ENCODE measurements at places on chromosomes 4 and X. TPM values are rescaled to one million over a fixed set of nuclear protein-coding genes. Genes with fewer than 3 reads are reported as not detected.

GAGE12H gene
- not detected for polyA plus RNA-seq

PRSS12 gene
- polyA plus RNA-seq, result 137 TPM

FGB gene
- polyA plus RNA-seq, result not detected

IKBKG gene
- 36.4 TPM for polyA plus RNA-seq

BANK1 gene
- polyA plus RNA-seq, result 0.05 TPM

CENPVL1 gene
- 0.03 TPM for polyA plus RNA-seq

RGN gene
- polyA plus RNA-seq, result 0.05 TPM

ATP8A1 gene
- polyA plus RNA-seq, result 0.38 TPM

HMX1 gene
- polyA plus RNA-seq, result 0.20 TPM

TLR10 gene
- polyA plus RNA-seq, result not detected

DNA sequence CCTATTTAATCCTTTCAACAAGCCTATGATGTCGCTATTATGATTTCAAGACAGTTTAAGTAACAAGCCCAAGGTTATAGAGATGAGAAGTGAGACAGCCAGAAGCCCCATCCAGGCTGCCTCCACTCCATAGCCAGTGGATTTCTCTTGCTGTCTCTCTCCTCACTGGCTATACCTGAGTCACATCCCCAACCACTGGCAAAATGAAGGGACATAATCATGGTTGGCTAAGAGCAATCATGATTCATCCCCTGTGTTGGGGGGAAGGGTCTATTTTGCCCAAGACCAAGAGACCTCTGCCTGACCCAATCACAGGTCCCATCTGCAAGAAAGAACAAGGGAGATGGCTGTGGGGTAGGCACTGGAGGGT lies 334.9 kb upstream of the GATB start:
- no peaks in the 10 kb centered on the region for H3K27me3 ChIP-seq
- no peak overlapping the region for H3K4me3 ChIP-seq
- no peaks in the 10 kb centered on the region for H3K36me3 ChIP-seq
- no peak for DNase-seq

- H3K27ac ChIP-seq, result peak overlapping the region; percentile 35
- no peak overlapping the region for H3K4me3 ChIP-seq
- H3K36me3 ChIP-seq, result no peaks in the 10 kb centered on the region
- H3K27me3 ChIP-seq, result no peaks in the 10 kb centered on the region
Measured at GRCh38 chrX:135327299-135327698, 18.0 kb downstream of the ETDC start.

GRCh38 chr4:151043803-151044515 lies 28.9 kb upstream of the LRBA start:
- no peak overlapping the region for H3K4me3 ChIP-seq
- no peak for DNase-seq
- no peaks in the 10 kb centered on the region for H3K27me3 ChIP-seq
- no peak overlapping the region for H3K27ac ChIP-seq
- no peaks in the 10 kb centered on the region for H3K36me3 ChIP-seq

- no peaks in the 10 kb centered on the region for H3K27me3 ChIP-seq
- no peaks in the 10 kb centered on the region for H3K4me1 ChIP-seq
- no peak overlapping the region for H3K4me3 ChIP-seq
- DNase-seq, result no peak
- no peaks in the 10 kb centered on the region for H3K36me3 ChIP-seq
- H3K27ac ChIP-seq, result no peak overlapping the region
Measured at GRCh38 chr4:88995874-88996273, 61.1 kb downstream of the FAM13A start.

GRCh38 chr4:65592089-65592488 lies 78.2 kb downstream of the EPHA5 start:
- no peak overlapping the region for H3K4me3 ChIP-seq
- H3K36me3 ChIP-seq, result no peaks in the 10 kb centered on the region
- 0 out of 2 replicates have a peak, but pooled peaks cover 6% of the 10 kb centered on the region for H3K27me3 ChIP-seq
- H3K4me1 ChIP-seq, result no peaks in the 10 kb centered on the region

DNA sequence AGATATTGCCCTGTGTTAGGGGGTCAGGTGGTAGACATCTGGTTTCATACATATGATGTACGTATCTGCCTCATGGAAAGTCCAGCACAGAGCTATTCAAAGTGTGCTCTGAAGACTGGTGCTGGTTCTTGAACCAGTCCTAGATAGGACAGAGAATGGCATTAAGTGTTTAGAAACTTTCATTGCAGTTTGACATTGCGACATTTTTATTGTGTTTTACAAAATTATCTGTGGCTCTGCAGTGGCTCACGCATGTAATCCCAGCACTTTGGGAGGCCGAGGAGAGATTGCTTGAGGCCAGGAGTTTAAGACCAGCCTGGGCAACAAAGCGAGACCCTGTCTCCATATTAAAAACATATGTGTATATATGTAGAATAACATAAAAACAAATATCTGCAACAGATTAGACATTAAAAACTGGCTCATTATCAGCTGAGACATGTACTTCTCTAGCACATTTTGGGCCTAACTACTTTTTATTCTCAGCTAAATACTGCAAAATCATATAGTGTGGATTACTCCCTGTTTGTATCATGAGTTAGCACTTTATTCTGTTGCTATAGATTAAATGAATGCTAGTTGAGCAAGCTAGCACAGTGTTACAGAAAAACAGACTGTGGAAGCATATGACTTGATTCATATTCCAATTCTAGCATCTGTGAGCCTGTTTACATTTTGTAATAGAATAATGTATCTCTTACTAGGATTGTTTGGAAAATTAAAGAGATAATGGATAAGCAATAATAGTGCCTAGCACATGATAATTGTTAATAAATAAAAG lies 57.1 kb downstream of the USP9X start:
- peaks cover 76% of the 10 kb centered on the region for H3K36me3 ChIP-seq
- H3K27ac ChIP-seq, result no peak overlapping the region
- no peaks in the 10 kb centered on the region for H3K27me3 ChIP-seq
- DNase-seq, result no peak
- no peak overlapping the region for H3K4me3 ChIP-seq

GRCh38 chr4:127985989-127986388 lies 20.8 kb downstream of the ABHD18 start:
- H3K4me1 ChIP-seq, result no peaks in the 10 kb centered on the region
- H3K27ac ChIP-seq, result no peak overlapping the region
- H3K4me3 ChIP-seq, result no peak overlapping the region
- no peak for DNase-seq
- H3K36me3 ChIP-seq, result peaks cover 32% of the 10 kb centered on the region

DNA sequence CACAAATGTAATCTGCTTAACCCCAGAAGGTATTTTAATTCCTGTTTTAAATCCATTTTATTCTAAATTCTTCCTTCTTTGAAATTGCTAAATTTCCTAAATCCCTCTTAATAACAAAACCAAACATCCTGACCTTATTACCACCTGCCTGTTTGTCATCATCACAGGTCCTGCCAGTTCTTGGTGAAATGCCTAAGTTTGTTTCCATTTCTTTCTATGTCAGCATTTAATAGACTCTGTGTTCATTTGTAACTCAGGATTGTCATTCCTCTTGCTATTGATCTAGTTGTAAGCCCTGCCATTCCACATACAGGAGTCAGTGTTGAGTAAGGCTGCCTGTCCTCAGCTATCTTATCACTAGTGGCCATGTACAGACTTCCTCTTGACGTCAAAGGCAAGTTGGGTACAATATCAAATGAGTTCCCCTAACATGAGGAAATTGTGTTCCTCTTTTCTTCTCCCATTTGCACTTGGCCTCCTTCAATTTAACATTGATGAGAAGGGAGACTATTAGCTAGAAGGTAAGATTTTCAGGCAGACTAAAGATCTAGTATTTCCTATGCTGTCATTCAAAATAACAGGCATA lies 440.1 kb downstream of the AFF2 start:
- no peaks in the 10 kb centered on the region for H3K27me3 ChIP-seq
- H3K27ac ChIP-seq, result no peak overlapping the region
- no peaks in the 10 kb centered on the region for H3K4me1 ChIP-seq

GRCh38 chr4:112889619-112890527 lies 159.6 kb upstream of the ANK2 start:
- H3K36me3 ChIP-seq, result no peaks in the 10 kb centered on the region
- peak overlapping the region; percentile 71 for H3K27ac ChIP-seq
- DNase-seq, result no peak
- peaks cover 13% of the 10 kb centered on the region for H3K4me1 ChIP-seq
- H3K27me3 ChIP-seq, result no peaks in the 10 kb centered on the region

DNA sequence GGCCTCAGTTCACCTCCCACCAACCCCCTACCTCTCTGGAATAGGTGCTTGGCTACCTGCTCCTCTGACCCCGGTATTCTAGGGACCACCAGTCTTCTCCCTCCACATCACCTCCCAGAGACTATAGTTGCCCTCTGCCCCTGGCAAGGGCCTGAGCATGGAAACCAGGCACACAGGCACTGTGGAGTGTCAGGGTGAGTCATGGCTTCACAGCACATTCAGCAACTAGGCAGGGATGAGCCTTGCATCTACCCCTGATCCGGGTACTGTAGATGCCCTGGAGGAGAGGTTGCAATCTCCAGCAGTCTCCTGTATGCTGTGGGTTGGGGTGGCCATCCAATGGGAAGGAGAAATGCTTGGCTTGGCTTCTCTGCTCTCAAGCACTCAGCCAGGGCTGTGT lies 472.7 kb downstream of the IDS start:
- no peaks in the 10 kb centered on the region for H3K36me3 ChIP-seq
- H3K4me1 ChIP-seq, result no peaks in the 10 kb centered on the region
- no peaks in the 10 kb centered on the region for H3K27me3 ChIP-seq
- H3K27ac ChIP-seq, result no peak overlapping the region
- DNase-seq, result no peak

DNA sequence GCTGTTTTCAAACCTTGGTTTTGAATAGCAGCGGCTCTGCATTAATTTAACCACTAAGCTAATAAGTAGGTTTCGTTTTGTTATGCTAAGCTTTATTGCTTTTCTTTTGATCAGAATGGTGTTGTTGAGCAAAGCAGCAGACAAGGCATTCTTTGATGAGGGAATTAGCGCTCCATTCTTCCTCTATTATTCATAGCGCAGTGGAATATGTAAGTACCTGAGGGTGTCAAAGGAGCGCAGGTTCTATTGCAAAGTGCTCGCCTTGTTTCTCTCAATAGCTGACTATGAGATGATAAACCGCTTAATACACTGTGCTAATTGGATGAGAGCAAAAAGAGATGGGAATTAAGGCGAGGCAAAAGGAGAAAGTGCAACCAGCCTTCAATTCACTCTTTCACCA lies 16.3 kb downstream of the ARX start:
- H3K4me1 ChIP-seq, result no peaks in the 10 kb centered on the region
- no peak overlapping the region for H3K27ac ChIP-seq
- no peak overlapping the region for H3K4me3 ChIP-seq
- no peak for DNase-seq
- no peaks in the 10 kb centered on the region for H3K27me3 ChIP-seq

- no peaks in the 10 kb centered on the region for H3K27me3 ChIP-seq
- H3K36me3 ChIP-seq, result no peaks in the 10 kb centered on the region
- no peak for DNase-seq
- H3K27ac ChIP-seq, result no peak overlapping the region
- H3K4me3 ChIP-seq, result no peak overlapping the region
- no peaks in the 10 kb centered on the region for H3K4me1 ChIP-seq
Measured at GRCh38 chrX:33204889-33205288, 6.5 kb downstream of the DMD start.

DNA sequence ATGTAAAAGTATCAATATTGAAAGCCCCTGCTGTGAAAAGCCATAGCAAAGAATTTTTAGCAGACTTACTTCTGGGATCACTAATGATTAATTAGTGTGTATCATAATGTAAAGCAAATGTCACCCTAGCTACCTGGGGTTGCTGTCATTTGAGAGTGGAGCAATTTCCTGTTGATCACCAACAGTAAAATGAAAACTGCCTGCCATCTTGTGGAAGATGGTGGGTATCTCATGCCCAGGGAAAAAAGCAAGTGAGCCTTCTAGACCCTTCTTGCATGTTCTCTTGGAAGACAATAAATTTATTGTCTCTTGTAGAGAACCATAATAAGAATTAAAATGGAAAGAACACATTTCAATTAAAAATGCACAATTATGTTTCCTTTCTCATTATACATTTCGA lies 360.2 kb downstream of the ZIC3 start:
- DNase-seq, result peak; percentile 3
- H3K36me3 ChIP-seq, result no peaks in the 10 kb centered on the region
- no peaks in the 10 kb centered on the region for H3K4me1 ChIP-seq
- H3K27me3 ChIP-seq, result no peaks in the 10 kb centered on the region

- H3K36me3 ChIP-seq, result no peaks in the 10 kb centered on the region
- H3K4me3 ChIP-seq, result no peak overlapping the region
- peak; percentile 11 for DNase-seq
- peak overlapping the region; percentile 77 for H3K27ac ChIP-seq
Measured at GRCh38 chr4:126328914-126329313, 1014.2 kb downstream of the FAT4 start.

DNA sequence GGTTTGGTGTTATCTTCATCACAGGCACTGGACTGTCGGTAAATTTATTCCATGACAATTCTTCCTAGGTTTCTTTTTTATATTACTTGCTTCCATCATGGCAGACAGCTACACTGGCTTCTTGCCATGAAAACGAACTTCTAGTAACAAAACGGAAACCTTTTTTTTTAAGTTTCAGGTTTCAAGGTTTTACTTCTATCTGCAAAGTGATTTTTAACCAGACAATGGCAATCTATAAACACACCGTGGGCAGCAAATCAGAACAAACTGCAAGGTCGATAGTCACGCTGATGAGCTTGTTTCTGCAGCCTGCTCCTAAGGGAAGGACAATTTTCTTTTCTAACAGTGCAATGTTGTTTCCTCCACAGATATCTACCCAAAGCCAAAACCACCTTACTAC lies 29.9 kb downstream of the XG start:
- H3K27me3 ChIP-seq, result peaks cover 15% of the 10 kb centered on the region
- H3K4me3 ChIP-seq, result no peak overlapping the region
- H3K27ac ChIP-seq, result no peak overlapping the region
- H3K4me1 ChIP-seq, result no peaks in the 10 kb centered on the region
- no peak for DNase-seq
- no peaks in the 10 kb centered on the region for H3K36me3 ChIP-seq

All from SK-N-SH (cell line).